Hindlimb muscle (tissue), 1 donor: ENCODE measurements at places on chromosomes 4 and X.

GRCh38 chr4:71974681-71975080 is 57.1 kb upstream of the NPFFR2 start:
- DNase-seq: no peak

DNA sequence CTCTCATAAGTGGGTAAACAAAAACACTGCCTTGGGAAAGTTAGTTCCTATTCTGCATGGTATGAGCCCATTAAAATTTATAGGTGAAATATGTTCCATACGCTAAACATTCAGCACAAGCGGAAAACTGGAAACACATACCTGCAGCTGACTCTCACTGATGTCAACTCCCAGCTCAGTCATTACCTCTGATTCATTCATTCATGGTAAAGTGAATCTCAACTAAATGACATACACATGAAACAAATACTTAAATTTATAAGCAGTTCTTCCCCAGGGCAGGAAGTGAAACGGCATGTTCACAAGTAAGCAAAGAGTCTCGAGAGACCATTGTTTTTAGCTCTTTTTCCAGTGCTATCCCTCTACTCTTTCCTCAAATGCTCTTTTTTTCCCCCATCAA is 1.6 kb downstream of the SLC10A6 start:
- DNase-seq: peak; percentile 12

GRCh38 chr4:10017037-10017893 is 4.0 kb downstream of the SLC2A9 start:
- no peak for DNase-seq

DNA sequence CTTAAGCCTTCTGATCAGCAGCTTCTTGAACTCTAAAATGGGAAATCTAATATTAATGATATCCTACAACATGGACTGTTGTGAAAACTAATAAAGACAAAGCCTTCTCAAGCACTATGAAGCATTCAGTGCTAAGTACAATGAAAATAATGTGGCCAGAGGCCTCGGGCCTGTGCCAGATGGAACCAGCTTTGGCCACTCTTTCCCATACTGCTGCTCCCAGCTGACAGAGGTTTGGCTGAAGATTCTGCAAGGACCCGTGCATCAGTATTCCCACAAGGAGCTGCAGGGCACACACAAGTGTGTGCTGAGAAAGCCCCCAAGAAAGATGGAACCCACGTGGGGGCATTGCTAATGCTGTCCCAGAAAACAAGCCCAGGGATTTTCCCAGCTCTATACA is 60.5 kb upstream of the RPL34 start:
- no peak for DNase-seq

- DNase-seq: no peak
These were observed 110.6 kb upstream of the PNPLA4 start for GRCh38 chrX:8037593-8038348.

DNA sequence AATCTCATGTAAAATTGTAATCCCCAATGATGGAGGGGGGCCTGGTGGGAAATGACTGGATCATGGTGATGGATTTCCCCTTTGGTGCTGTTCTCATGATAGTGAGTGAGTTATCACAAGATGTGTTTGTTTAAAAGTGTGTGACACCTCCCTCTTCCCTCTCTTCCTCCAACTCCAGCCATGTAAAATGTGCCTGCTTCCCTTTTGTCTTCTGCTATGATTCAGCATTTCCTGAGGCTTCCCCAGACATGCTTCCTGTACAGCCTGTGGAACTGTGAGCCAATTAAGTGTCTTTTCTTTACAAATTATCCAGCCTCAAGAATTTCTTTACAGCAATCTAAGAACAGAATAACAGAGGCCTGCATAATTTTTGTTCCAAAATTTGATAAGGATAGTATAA is 85.2 kb downstream of the ANAPC10 start:
- no peak for DNase-seq

- DNase-seq: no peak
These were observed 128.2 kb downstream of the ASMT start for GRCh38 chrX:1743105-1743504.

GRCh38 chr4:61583696-61584095 is 383.6 kb downstream of the ADGRL3 start:
- no peak for DNase-seq

- DNase-seq: peak; percentile 37
These were observed 242.4 kb downstream of the FRAS1 start for GRCh38 chr4:78299565-78299972.

DNA sequence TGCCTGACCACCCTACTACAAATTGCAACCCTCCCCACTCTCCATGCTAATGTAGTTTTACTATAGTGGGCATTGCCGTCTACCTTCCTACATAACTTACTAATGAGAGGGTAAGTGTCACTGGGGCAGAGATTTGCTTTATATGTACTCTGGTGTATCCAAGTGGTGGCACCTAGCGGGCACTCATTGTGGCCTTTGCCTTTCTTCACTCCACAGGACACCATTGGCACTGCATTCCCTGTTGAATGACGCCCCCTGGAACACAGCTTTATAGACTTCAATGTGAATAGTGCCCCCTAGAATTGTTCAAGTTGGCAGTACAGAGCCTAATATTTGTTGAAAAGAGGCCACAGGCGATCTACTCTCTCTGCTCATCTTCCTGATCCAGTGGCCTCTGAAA is 215.8 kb downstream of the MID1IP1 start:
- DNase-seq: no peak

DNA sequence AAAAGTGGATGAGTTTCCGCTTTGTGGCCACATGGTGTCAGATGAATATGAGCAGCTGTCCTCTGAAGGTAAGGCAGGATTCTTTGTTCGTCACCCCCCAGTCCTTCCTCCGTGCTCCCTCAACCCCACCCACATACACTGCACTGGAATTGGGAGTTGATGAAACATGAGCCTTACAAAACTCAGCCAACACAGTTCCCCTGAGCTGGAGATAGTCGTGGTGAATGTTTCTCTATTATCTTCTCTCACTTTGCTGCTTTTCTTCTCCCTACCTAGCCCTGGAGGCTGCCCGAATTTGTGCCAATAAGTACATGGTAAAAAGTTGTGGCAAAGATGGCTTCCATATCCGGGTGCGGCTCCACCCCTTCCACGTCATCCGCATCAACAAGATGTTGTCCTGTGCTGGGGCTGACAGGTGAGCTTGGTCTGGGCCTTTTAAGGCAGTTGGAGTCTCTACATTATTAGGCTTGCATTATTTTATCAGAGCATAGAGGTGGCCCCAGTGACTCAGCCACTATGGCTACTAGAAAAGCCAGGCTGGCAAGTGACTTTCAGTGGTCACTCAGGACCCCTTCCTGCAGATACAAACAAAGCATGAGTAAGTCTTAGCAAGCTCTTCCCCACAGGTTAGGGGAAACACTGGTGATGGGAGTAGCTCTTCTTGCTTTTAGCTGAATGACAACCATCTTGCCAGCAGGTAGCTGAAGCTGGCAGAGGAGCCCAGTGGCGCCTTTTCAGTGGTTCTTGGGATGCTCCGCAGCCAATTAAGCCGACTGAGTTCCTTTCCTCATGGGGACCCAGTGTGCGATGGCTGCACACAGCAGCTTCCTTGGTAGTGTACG is 1.6 kb downstream of the RPL10 start:
- no peak for DNase-seq

DNA sequence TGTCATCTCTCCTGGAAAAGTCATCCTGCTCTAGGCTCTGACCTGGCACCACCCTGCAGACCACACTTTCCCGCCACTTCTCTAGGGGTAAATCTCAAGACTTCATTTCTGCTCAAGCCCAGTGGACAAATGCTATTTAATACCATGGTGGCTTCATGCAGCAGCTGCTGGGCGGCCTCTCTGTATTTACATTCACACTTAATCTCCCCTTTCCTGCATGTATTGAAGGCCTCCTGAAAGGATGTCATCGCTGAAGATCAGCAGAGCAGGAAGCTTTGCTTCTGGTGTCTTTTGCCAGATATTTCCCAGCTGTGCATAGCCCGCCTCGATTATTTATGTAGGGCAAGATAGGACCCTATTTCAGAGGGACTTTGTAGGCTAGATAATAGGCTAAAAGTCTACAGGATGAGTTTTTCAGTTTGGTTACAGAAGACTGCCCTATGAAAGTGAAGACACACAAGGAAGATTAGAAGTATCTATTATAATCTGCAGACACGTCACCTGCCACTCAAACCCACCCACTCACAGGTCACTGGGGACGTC is 17.2 kb downstream of the PROM1 start:
- DNase-seq: no peak

- no peak for DNase-seq
These were observed 15.2 kb downstream of the GAB1 start for GRCh38 chr4:143351774-143352451.
